Activated naive CD8-positive, alpha-beta T cell treated with anti-CD3 and anti-CD28 coated beads, Interleukin-2, amount 50 U/mL, for 24 hours (primary cell): ENCODE measurements at places on chromosomes 6 and 20.
A peak's percentile ranks its signal among the peaks of the same experiment; 100 is the strongest.

DNA sequence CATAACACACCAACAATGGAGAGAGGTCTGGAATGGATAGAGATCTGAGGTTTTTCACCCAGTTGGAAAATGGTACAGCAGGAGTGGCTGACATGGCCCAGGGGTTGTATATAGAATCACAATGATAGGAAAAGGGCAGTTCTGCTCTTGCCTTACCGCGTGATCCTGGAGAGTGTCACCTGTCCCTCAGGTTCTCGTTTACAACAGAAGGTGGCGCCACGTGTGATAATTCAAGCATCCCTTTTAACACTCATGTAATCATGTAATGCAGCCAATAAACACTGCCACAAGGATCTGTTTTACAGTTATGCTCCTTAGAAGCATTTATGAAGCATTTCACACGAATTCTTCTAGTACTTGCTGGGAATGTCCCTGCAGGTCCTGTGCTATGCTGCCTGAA, 12.9 kb upstream of the WFDC2 start:
- peaks cover 8% of the 10 kb centered on the region for H3K4me1 ChIP-seq
- no peak overlapping the region for H3K27ac ChIP-seq
- no peaks in the 10 kb centered on the region for H3K36me3 ChIP-seq
- H3K4me3 ChIP-seq: no peak overlapping the region

DNA sequence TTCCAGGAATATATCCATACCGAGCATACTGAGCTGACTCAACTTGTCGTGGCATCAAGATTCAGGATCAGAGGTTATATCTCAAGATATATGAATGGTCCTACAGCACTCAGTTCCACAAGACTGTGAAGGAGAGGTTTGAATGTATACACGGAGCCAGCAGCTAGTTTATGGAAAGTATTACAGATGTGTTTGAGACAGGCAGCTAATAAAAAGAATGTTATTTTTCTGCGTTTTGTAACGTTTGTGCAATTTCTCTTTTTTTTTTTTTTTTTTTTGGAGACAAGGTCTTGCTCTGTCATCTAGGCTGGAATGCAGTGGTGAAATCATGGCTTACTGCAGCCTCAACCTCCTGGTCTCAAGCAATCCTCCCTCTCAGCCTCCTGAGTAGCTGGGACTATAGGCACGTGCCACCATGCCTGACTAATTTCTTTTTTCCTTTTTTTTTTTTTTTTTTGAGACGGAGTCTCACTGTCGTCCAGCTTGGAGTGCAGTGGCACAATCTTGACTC, 3.4 kb upstream of the FAM110A start:
- H3K4me1 ChIP-seq: peaks cover 23% of the 10 kb centered on the region
- H3K4me3 ChIP-seq: no peak overlapping the region
- no peak overlapping the region for H3K27ac ChIP-seq
- no peaks in the 10 kb centered on the region for H3K27me3 ChIP-seq

- peak overlapping the region; percentile 78 for H3K4me3 ChIP-seq
- H3K27me3 ChIP-seq: peaks cover 53% of the 10 kb centered on the region
- no peak overlapping the region for H3K27ac ChIP-seq
- peaks cover 4% of the 10 kb centered on the region for H3K4me1 ChIP-seq
- H3K36me3 ChIP-seq: no peaks in the 10 kb centered on the region
Measured at GRCh38 chr6:30357678-30358540, 13.0 kb downstream of the RPP21 start.

DNA sequence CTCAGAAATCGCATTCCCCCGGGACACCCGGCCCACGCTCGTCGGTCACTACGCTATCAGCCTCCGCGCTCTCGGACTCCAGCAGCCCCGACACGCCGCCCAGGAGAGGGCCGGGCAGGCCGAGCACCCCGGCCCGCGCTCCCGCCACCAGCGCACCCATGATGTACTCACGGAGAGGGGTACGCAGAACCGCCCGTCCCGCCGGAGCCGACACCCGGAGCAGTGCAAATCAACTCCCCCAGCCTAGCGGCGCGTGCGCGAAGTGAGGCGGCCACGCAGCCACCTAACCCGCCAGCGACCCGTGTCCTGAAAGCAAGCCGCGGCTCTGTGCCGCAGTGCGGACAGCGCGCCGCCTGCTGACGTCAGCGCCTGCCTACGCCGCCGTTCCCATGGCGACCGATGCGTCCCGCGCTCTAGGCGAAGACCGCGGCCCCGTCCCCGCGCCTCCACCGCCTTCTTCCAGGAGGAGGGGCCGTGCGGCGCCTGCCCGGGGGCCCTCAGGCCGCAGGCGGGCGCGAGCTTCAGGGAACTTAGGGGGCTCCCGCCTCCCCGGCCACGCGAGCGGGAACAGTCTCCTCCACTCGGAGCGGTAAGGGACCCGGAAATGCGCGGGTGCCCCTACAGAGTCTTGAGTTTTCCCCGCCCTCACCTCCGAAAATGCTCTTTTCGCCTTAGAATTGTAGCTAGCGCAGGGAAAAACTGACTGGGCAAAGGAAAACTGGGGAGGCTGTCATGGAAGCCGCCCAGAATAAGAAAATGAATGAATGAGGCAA, at the start of gene AHI1:
TSS of gene AHI1 (minus strand) at position 329 of the 773 bp plus-strand sequence. CDS start 5,503 bp downstream, outside the sequence.
- H3K4me1 ChIP-seq: peaks cover 13% of the 10 kb centered on the region
- no peak within 1 kb of the TSS for H3K4me3 ChIP-seq
- no peak within 1 kb of the TSS for H3K27ac ChIP-seq
- no peaks in the 10 kb centered on the region for H3K27me3 ChIP-seq
- DNase-seq: peak; percentile 94

DNA sequence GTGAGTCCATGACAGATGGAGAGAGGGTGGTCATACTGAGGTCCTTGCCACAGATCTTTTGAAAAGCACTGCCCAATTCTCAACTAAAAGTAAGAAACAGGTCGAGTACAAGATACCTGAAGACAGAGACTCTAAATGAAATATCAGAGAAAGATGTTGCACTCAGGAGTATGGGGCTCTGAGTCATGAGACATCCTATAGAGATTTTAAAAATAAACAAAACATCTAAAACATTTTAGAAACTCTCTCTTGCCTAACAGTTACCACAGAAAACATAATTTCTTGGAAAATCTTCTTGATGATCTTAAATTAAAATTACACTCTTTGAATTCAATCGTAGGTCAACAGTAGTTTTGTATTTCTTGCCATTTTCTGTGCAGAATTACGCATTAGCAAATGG, 348.9 kb upstream of the MARCKS start:
- no peaks in the 10 kb centered on the region for H3K4me1 ChIP-seq
- DNase-seq: no peak
- H3K27ac ChIP-seq: no peak overlapping the region
- no peaks in the 10 kb centered on the region for H3K36me3 ChIP-seq
- H3K27me3 ChIP-seq: no peaks in the 10 kb centered on the region
- no peak overlapping the region for H3K4me3 ChIP-seq

- H3K36me3 ChIP-seq: no peaks in the 10 kb centered on the region
- peaks cover 19% of the 10 kb centered on the region for H3K4me1 ChIP-seq
- H3K27me3 ChIP-seq: no peaks in the 10 kb centered on the region
- no peak overlapping the region for H3K4me3 ChIP-seq
Measured at GRCh38 chr20:47468290-47469050, 33.2 kb upstream of the NCOA3 start.

DNA sequence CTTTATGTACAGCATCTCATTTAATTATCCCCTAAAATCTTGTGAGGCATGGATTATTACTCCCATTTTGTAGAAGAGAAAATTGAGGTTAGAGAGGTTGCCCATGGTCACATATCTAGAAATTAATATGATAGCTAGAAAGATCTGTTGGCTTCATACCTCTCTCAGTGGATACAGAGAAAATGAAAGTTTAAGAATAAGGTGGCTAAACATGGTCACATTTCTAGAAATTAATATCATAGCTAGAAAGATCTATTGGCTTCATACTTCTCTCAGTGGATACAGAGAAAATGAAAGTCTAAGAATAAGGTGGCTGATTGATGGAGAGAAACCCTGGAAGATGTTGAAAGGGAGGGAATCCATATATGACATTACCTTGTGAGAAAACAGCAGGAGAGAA, 260.7 kb upstream of the MAN1A1 start:
- H3K27me3 ChIP-seq: no peaks in the 10 kb centered on the region
- no peak overlapping the region for H3K4me3 ChIP-seq
- peaks cover 2% of the 10 kb centered on the region for H3K4me1 ChIP-seq
- H3K36me3 ChIP-seq: no peaks in the 10 kb centered on the region

DNA sequence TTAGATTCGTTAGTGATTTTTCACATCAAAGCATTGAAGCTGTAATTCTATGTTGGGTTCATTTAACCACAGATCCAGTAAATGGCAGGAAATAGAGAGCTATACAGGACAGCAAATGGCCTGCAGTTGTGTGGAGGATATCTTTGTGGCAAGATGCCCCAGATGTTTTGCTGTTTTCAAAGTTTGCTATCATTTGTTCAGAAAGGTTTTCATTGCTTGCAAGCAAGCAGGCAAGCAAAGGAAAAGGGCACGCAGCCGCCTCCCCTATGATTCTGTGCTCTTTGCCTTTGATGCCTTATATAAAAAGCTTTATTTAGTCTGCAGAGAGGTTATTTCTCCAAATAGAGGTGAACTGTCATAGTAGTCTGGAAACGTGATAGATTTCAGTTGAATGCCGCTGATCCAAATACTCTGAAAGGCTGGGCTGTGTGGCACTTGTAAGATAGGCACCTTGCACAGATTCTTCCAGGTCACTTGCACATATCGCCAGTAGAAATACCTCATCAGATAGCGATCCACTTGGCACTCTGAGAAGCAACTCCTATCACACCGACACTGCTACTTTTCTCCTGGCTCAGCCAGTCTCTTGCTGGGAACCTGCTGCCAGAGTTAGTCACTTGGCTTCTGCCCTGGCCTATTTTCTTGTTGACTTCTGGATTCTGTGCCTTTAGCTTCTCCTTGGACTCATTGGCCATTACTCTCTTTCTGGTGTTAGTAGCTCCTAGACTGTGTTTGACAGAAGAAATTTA, 66.4 kb downstream of the UTRN start:
- peaks cover 11% of the 10 kb centered on the region for H3K36me3 ChIP-seq
- DNase-seq: no peak
- H3K4me1 ChIP-seq: peaks cover 91% of the 10 kb centered on the region
- H3K27me3 ChIP-seq: no peaks in the 10 kb centered on the region

DNA sequence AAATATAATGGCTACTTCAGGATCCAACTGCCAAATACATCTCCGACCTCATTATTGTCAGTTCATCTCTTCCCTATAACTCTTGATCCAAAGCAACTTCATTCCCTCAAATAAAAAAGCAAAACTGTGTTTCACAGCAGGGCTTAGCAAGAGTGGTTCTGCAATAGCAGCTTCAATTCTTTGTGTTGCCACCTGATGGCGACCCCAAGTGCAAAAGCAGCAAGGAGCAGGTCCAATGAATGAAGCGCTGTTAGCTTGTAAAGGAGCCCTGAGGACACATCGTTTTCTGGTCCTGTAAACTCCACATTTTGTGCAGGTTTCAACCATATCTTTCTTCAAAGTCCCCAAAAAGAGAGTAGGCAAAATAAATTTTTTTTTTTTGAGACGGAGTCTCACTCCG, 19.6 kb downstream of the RTN4IP1 start:
- peaks cover 22% of the 10 kb centered on the region for H3K4me1 ChIP-seq
- H3K27ac ChIP-seq: no peak overlapping the region
- no peaks in the 10 kb centered on the region for H3K27me3 ChIP-seq

- no peaks in the 10 kb centered on the region for H3K4me1 ChIP-seq
- no peak overlapping the region for H3K27ac ChIP-seq
- H3K36me3 ChIP-seq: no peaks in the 10 kb centered on the region
- no peaks in the 10 kb centered on the region for H3K27me3 ChIP-seq
Measured at GRCh38 chr6:65924411-65924810, 217.4 kb upstream of the EYS start.

DNA sequence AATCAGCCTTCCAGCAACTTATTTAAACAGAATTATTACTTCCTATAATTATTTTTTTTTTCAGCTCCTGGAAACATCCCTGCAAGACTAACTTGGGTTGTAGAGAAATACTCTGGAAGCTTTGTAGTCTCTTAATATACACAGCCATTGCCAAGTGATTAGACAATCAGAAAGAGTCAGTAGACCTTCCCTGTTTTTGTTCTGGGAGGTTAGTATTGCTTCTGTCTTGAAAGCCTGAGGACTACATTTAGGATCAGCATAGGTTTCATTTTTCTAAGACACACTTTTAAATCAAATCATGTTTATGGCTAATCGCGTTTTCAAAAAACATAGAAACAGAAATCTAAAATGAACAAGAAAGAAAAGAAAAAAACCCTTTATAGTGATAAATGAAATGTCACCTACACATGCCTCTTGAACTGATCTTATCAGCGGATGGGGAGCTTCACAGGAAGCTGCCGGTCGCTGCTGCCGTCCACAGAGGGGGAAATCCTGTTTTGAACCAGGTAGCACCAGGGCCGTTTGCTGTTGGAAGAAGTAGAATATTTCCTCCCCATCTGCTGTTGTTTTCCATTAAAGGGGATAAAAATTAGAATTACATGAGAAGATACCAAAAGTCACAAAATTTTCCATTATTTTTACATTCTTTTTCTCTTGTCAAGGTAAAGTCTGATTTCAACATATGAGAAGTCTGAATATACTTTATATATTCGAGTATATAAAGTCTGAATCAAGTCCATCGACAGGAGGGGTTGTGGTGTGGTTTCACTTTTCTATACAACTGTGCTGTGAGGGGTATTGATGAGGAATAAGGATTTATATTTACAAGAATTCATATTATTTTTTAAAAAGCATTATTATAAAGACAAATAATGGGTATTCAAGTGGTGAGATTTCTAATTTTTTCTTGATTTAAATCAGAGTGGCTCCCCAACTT, 94.6 kb downstream of the ARMC2 start:
- H3K4me1 ChIP-seq: peaks cover 57% of the 10 kb centered on the region
- H3K4me3 ChIP-seq: peak overlapping the region; percentile 69

DNA sequence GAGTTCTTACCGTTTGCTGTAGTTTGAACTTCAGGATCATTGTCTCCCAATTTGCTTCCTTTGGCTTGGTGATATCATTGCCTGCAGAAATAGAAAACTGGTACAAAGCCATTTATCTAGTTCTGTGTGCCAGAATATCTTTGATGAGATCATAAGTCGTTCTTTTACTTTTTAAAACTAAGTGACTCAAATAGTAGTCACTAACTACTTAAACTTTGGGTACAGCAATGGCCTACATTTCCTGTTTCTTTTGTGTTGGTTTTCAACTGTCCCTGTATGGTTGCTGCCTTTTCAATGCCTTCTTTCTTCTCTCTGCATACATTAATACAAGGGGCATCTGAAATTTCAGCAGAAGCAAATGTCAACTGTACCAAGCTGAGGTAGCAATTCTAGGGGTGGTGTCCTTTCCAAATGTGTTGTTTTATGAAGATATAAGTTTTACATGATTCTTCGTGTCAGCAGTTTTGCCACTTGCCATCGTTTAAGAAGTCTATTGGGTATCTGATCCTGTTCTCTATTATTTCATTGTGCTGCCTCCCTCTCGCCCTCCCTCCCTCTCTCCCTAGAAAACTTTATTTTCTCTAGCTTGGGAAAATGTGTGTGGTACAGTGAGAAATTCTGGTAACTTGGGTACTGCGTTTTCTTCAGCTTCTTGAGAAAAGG, 238.5 kb downstream of the FARS2 start:
- no peak for DNase-seq
- H3K27me3 ChIP-seq: no peaks in the 10 kb centered on the region
- H3K27ac ChIP-seq: no peak overlapping the region
- peaks cover 24% of the 10 kb centered on the region for H3K4me1 ChIP-seq

- H3K4me3 ChIP-seq: no peak overlapping the region
- peaks cover 6% of the 10 kb centered on the region for H3K4me1 ChIP-seq
- H3K36me3 ChIP-seq: no peaks in the 10 kb centered on the region
- DNase-seq: no peak
- H3K27me3 ChIP-seq: no peaks in the 10 kb centered on the region
- H3K27ac ChIP-seq: no peak overlapping the region
Measured at GRCh38 chr6:134340179-134340975, 22.5 kb upstream of the SGK1 start.

- H3K27me3 ChIP-seq: peaks cover 4% of the 10 kb centered on the region
- DNase-seq: no peak
- no peaks in the 10 kb centered on the region for H3K4me1 ChIP-seq
- H3K27ac ChIP-seq: no peak overlapping the region
- H3K36me3 ChIP-seq: no peaks in the 10 kb centered on the region
Measured at GRCh38 chr6:121430514-121431460, 4.7 kb upstream of the GJA1 start.
